ENCODE measurements at places on chromosomes 4 and X. TPM values are rescaled to one million over a fixed set of nuclear protein-coding genes. Genes with fewer than 3 reads are reported as not detected.

- no peak for DNase-seq
Observed at GRCh38 chr4:125642645-125643044, 327.9 kb downstream of the FAT4 start.

DNA sequence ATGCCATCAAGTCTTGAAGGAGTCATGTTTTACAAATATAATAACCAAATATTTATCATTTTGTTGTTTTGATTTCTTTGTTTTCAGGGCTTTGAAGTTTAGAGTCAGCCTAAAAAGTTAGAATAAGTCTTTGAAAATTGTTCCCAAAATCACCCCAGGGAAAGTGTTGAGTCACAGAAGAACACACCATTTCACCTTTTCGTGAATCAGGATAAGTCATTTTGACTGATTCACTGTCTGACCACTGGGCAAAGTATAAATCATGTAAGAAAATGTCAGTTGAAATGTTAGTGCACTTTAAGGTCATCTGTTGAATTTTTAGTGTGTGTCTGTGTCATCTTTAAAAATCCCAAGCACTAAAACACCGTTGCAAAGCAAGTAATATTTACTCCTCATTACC, 1320.1 kb downstream of the RPA4 start:
- DNase-seq: no peak

DNA sequence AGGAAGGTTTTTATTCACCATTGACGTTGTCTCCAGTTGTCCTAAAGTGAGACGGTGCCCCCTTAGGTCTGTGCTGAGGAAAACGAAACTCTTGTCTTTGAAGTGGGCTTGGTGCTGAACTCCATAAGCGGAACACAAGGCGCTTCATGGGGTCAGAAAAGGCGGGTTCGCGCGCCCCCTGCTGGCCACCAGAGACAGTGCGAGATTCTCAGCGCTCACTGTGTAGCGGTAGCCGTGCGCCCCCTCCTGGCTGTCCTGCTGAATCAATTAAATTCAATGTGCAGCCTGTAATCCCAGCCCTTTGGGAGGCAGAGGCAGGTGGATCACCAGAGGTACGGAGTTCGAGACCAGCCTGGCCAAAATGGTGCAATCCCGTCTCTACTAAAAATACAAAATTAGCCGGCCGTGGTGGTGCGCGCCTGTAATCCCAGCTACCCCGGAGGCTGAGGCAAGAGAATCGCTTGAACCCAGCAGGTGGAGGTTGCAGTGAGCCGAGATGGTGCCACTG, 64.1 kb downstream of the RLIM start:
- peak; percentile 29 for DNase-seq

GRCh38 chrX:10072786-10073568, 83.8 kb upstream of the CLCN4 start:
- DNase-seq: no peak

GRCh38 chrX:29530501-29530900, 684.9 kb upstream of the MAGEB2 start:
- DNase-seq: no peak

- no peak for DNase-seq
Observed at GRCh38 chrX:37745835-37746217, 34.0 kb upstream of the CYBB start.

GRCh38 chrX:3520982-3521381, 174.5 kb upstream of the MXRA5 start:
- no peak for DNase-seq

DNA sequence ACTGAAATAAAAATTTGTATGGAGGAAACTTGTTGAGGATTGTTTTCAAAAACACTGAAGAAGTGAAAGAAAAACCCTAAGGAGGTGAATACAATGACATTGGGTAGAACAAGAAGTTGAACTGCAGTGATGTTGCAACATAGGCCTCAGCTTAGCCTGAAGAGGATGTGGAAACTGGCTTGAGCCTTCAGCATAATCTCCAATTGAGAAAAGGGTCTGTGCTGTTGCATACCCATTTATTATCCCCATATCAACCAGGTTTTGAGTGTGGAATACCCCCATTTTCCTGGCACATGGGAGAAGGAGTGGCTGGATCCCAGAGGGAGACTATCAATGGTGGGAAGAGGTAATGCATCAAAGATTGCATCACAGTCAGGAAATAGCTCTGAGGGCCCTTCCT, 695.0 kb upstream of the HS3ST1 start:
- no peak for DNase-seq

DNA sequence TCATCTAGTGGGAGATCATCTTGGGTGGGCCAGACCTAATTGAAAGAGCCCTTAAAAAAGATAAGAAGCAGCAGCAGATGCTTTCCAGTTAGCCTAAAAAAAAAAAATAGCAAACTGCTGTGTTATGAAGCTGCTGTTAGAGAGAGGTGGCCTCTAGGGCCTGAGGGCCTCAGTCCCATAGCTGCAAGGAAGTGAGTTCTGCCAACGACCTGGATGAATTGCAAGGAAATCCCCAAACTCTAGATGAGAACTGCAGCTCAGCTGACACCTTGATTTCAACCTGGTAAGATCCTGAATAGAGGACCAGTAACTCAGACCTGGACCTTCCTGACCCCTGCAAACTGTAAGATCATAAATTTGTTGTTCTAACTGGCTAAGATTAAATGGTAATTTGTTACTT, 275.2 kb downstream of the TENM3 start:
- DNase-seq: no peak

DNA sequence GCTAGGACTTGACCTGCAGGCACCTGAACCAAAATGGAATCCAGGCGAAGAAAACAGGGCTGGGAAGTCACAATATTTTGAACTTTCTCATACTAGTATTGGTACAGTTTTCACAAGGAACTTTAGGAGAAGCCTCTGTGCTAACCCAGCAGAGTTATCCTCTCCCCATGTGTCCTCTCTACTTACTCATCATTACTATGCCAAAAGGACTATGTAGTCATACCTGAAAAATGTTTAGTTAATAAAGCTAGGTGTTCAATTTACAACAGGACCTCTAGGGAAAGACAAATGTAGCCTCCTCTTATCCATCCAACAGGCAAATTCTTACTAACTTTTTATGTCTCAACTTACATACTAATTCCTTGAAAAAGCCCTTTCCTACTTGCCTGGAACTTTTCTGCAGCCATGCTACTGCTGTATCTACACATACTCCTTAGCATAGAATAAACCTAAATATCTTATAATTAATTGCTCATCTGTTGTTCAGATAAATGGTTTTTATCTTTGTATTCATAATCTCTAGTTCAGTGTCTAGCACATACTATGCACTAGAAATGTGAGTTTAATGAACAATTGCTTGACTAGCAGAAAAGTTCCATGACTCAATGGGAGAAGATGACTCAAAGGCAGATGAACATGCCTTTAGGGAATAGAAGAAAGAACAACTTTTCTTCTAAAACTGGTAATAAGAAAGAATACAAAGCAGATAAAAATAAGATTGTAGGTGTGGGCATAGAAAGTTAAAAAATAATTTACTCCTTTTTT, 215.5 kb upstream of the VEGFC start:
- no peak for DNase-seq

DNA sequence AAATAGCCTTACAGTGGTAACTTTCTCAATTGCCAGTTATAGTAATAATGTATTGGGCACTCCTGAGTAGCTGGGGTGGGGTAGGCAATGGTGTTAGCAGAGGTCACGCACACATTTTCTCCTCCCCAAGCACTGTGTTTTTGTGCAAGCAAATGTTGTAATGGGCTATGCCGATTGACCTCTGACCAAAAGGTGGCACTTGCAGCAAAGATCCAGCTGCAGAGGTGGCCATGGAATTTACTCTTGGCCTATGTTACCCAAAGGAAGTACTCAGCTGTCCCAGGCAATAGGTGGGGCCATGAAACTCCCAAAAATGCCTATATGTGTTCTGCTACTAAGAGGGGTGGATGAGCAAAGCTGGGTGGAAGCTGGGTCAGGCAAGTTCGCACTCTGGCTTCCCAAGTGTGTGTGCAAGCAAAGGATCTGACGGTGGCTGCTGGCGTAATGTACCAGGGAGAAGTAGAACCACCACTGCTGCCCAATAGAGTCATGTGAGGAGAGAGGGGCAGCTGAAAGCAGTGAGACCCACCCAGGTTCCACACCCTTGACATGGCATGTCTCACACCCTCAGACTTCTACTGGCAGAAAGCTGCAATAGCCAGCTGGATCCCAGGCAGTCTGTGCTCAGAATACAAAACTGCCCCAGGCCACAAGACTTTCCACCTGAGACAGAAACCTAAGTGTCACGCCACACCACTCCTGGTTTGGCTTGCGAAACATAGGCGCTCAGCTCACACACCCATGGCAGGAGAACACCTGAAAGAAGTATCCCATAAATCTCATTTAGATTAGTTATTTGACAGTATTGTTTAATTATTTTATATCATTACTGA, 353.3 kb upstream of the EMCN start:
- no peak for DNase-seq

GRCh38 chr4:10619855-10620254, 64.7 kb downstream of the CLNK start:
- no peak for DNase-seq

- no peak for DNase-seq
Observed at GRCh38 chr4:57342411-57342810, 232.2 kb upstream of the IGFBP7 start.

DNA sequence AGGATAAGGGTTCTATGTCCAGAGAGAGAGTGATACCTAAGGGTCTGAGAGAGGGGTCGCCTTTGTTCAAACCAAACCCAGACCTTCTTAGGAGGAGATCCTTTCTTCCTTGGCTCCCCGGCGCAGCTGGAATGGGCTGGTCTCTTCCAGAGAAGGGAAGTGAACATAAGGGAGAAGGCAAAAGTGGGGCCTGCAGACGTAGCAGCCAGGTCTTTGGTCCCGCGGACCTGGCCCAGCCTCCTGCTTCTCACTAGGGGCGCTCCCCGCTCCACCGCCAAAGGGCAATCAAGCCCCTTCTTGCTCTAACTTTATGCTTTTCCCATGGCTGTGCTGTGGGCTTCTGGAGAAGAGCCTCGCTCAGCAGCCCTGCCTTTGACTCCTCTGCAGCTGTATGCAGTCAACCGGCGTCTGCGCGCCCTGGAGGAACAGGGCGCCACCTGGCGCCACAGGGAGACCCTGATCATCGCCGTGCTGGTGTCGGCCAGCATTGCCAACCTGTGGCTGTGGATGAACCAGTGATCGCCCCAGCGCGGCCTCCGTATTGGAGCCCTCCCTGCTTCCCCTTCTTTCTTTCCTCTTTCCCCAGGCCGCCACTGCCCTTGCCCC, 6.5 kb downstream of the FATE1 start:
- no peak for DNase-seq

DNA sequence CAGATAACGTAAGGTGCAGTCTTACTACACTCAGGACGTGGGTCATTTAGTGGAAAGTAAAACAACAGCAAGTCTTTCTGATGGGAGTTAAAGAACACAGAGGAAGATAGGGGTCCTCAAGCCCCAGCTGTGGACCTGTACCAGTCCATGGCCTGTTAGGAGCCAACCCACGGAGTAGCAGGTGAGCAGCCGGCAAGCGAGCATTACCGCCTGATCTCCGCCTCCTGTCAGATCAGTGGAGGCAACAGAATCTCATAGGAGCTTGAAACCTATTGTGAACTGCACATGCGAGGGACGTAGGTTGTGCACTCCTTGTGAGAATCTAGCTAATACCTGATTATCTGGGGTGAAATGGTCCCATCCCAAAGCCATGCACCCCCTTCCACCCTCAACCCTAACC, 1180.8 kb downstream of the FSTL5 start:
- DNase-seq: no peak

GRCh38 chr4:140137671-140138070, 16.3 kb downstream of the MAML3 start:
- no peak for DNase-seq

DNA sequence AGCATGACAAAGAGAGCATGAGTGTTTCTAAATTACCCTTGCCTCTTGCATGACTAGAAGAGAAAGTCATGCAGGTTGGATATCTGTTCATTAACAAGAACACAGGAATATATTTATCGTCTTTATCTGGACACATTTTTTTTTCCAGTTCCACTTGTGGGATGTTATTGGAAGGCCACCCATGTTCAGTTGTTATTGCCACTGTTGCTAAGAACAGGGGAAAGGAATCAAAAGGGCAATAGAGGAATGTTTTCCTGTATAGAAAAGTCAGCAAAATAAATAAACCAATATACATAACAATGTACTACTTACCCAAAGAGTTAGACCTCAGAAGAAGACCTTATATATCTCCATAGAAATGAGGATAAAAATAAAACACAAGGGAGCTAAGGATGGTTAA, 270.1 kb downstream of the QDPR start:
- DNase-seq: no peak

- no peak for DNase-seq
Observed at GRCh38 chr4:6069845-6070709, 51.8 kb upstream of the C4orf50 start.

- no peak for DNase-seq
Observed at GRCh38 chr4:156036496-156036895, 82.8 kb upstream of the CTSO start.

DNA sequence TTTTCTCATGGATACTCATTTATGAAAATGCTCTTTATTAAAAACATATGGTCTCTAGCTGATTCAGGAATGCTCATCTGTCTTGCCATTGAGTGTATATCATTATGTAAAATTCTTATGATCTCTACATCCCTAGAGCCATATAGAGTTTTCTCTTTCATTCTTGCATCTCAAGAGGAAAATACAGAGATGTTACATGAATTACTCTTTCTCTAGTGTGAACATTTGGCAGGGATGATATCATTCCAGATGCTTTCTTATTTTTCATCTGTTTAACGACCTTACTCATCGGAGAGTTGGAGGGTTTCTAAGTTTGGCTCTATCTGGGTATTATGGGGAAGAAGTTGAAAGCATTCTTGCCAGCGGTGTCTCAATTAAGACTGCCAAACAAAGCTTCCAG, 202.9 kb upstream of the SLC7A11 start:
- DNase-seq: no peak

DNA sequence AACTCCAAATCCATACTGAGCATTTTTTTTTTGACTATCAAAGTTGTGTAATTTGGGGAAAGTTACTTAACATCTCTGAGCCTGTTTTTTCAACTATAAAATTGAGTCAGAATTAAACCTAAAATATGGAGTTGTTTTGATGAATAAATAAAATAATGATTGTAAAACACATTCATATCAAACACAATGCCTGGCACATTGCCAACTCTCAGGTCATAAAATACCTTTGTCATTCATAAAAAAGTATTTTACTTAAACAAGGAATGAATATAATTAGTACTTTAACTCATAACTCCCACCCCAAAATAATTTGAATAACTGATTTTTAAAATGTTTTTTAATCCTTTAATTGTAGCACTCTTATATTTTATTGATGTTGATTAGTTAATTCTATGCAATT, 3.8 kb upstream of the GPR174 start:
- DNase-seq: no peak

Gene PRR32
- polyA plus RNA-seq: not detected

Gene FLNA
- polyA plus RNA-seq: 423 TPM

Gene ADH6
- 28.1 TPM for polyA plus RNA-seq

Gene PDLIM5
- 50.9 TPM for polyA plus RNA-seq

Gene PLS3
- 291 TPM for polyA plus RNA-seq

Gene RHOXF2
- not detected for polyA plus RNA-seq

Gene MAGEB6
- polyA plus RNA-seq: not detected

Gene PLAC8
- polyA plus RNA-seq: 2.7 TPM

Gene AKAP4
- 0.07 TPM for polyA plus RNA-seq

Gene DOK7
- polyA plus RNA-seq: 1.2 TPM

Gene SPANXN4
- polyA plus RNA-seq: not detected

Gene HMX1
- not detected for polyA plus RNA-seq

All from right renal cortex interstitium (tissue), 3 donors.